ENCODE measurements at places on chromosomes 2 and 18. TPM values are rescaled to one million over a fixed set of nuclear protein-coding genes. Genes with fewer than 3 reads are reported as not detected.

Gene GALNT3
- 2.4 TPM for polyA plus RNA-seq

Gene SNRNP27
- 33.9 TPM for polyA plus RNA-seq

DNA sequence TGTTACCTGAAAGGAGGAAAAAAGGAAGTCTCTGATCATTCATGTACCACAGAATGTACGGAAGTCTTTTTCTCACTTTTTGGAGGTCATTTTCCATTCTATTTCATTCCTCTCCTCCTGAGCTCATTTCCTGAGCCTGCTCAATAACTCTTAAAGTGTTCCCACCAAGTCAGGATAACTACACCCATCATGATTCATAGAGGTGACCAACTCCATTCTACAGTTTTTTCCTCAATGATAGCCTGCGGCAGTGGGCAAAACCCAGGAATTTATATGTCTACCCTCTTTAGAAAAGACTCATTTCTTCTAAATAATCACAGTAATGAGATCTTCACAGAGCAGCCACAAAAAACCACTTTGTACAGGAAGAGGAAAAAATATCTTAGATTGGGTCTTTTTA, 372.5 kb downstream of the RBM43 start:
- peak; percentile 47 for DNase-seq

DNA sequence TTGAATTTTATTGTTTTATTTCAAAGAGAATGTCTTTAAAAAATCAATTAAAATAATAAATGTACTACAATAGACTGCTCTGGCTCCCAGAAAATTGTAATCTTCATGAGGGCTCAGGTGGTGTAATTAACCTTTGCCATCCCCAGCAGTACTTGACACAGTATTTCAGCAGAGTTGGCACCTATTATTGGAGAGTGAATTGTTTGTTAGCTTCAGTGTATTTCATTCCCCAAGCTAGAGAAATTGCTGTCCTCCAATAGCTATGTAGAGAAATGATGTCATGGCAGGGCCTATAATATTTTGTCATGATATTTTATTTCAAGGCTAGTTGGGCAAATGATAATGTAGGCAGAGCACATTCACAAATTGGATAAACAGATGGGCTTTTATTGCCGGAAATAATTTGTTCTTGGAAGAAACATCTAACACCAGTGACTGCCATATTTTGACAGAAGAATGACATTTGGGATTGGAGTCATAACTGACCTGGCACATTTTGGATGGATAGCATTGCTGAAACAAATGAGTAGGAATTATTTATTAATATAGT, 712.0 kb upstream of the NXPH2 start:
- DNase-seq, result no peak

Gene ICOS
- not detected for polyA plus RNA-seq
